ENCODE measurements at places on chromosomes 16 and 17.
A peak's percentile ranks its signal among the peaks of the same experiment; 100 is the strongest.

GRCh38 chr16:27486344-27486743, 63.4 kb downstream of the GTF3C1 start:
- H3K27ac ChIP-seq: no peak overlapping the region
- H3K4me1 ChIP-seq: no peaks in the 10 kb centered on the region
- peaks cover 66% of the 10 kb centered on the region for H3K36me3 ChIP-seq
- no peak overlapping the region for H3K4me3 ChIP-seq
- no peak for DNase-seq

- DNase-seq: peak; percentile 26
- peak overlapping the region; percentile 70 for H3K4me3 ChIP-seq
- H3K27ac ChIP-seq: peak overlapping the region; percentile 18
- H3K4me1 ChIP-seq: peaks cover 50% of the 10 kb centered on the region
Observed at GRCh38 chr17:32523827-32524552, 37.2 kb downstream of the CDK5R1 start.

DNA sequence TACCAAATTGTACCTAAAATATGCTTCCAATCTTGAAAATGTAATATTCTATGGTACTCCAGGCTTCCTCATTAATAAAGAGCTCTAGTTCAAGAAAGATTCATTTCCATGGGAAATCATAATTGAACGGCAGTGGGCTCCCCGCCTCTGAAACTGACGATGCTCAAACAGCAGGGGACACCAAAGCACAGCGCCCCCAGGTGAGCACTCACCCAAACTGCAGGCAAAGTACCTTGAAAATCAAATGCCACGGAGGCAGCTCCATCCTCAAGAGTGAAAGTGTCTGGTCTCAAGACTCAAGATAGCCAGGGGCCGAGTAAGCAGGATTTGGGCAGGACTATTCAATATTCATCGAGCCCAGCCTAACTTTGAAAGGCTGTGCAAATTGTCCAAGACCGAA, 217.4 kb upstream of the TNRC6C start:
- peak; percentile 26 for DNase-seq
- no peak overlapping the region for H3K27ac ChIP-seq
- H3K36me3 ChIP-seq: no peaks in the 10 kb centered on the region
- H3K4me3 ChIP-seq: no peak overlapping the region

DNA sequence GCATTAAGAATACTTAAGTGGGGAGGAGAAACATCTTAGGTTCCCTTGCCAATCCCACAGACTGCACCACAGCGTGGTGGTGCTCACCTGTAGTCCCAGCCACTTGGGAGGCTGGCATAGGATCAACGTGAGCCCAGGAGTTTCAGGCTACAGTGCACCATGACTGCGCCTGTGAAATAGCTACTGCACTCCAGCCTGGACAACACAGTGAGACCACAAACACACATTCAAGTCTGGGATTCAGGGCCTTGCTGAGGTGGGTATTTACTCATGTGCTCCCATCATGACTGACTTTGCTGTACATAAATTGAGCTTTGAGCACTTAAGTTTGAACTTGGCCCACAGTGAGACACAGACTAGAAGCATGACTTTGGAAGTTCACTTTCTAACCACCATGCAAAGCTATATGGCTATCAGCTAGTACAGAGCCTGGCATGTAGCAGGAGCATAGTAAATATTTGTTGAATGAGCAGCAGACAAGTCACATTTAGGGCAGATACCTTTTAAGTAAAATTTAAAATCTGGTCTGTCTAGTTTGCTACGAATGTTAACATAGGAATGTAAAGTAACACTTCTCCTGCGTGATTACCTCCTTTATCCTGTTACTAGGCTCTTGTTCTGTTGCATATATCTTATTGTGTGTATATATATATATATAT, 33.5 kb downstream of the CEP95 start:
- H3K27me3 ChIP-seq: no peaks in the 10 kb centered on the region
- no peak for DNase-seq
- no peaks in the 10 kb centered on the region for H3K4me1 ChIP-seq
- peaks cover 56% of the 10 kb centered on the region for H3K36me3 ChIP-seq
- H3K4me3 ChIP-seq: no peak overlapping the region
- no peak overlapping the region for H3K27ac ChIP-seq

DNA sequence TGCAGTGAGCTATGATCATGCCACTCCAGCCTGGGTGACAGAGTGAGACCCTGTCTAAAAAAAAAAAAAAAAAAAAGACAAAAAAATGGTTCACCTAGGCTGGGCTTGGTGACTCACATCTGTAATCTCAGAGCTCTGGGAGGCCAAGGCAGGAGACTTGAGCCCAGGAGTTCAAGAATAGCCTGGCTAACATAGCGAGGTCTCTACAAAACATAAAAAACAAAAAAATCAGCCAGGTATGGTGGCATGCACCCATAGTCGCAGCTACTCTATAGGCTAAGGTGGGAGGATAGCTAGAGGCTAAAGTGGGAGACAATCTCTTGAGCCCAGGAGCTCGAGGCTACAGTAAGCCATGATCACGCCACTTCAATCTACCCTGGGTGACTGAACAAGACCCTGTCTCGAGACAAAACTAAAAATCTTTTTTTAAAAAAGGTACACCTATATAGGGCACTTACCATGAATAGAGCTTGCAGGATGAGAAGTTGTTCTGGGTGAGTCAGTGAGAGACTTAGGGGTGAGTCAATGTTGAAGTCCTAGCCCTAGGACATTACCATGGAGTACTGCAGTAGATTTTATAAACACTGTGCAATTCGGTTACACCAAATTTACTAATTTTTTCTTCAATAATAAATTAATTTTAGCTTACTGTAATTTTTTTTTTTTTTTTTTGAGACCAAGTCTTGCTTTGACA, 19.0 kb downstream of the USP32 start:
- H3K4me1 ChIP-seq: peaks cover 8% of the 10 kb centered on the region
- no peaks in the 10 kb centered on the region for H3K27me3 ChIP-seq
- no peak overlapping the region for H3K4me3 ChIP-seq
- no peak overlapping the region for H3K27ac ChIP-seq

DNA sequence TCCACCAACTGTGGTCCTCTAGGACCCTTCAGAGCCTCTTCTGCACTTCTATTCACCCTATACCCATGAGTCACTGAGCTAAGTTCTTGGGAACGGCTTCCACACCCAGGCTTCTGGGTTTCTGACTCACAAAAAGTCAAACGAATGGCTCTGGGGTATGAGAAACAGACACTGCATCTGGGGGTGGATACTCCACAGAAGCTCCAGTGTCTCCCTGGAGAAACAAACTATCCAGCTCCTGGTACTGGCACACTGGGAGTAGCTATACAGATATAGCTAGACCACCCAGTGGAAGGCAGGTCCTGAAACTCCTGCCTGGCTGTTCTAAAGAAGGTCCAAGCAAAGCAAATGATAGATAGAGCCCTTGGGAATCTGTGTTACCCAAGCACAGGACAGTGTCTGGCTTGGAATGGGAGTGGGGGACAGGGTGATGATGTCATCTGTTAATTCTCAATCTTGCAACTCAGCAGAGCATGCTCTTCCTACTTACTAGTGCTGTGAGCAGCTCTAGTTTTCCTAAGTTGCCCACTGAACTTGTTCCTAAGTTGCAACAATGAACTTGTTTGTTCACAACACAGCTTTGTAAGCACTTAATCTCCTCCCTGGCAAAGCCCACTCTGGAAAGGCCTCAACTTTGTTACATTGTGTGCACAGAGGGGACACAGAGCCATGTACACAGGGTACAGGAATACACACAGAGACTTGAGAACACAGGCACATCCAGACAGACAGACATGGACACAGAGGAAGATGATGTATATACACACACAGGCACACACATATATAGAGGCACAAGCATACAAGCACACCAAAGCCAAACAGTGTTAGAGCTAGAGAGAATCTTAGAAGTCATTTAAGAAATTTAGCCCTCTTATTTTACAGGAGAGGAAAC, 6.7 kb downstream of the MMP28 start:
- no peak for DNase-seq
- H3K27me3 ChIP-seq: peaks cover 37% of the 10 kb centered on the region
- no peaks in the 10 kb centered on the region for H3K4me1 ChIP-seq
- no peaks in the 10 kb centered on the region for H3K36me3 ChIP-seq

DNA sequence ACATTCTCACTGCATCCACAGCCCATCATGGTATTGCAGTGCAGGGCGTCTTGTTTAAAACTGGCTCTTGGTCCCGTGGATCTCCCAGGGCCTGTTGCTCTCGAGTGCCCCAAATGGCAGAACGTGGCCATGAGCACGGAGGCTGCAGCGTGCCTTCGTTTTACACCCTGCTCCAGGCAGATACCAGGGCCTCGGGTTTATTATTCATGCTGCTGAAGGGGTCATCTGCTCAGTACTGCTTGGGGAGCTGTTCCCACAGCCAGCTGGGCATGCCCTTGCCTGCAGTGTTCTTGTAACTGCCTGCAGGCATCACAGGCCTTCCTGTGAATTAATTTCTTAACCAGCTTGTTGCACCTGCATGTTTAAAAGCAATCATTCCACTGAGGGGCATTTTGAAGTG, 129.7 kb upstream of the CHMP6 start:
- no peaks in the 10 kb centered on the region for H3K27me3 ChIP-seq
- no peak overlapping the region for H3K4me3 ChIP-seq
